Foreskin keratinocyte (primary cell): ENCODE measurements at places on chromosomes 1 and 21.

GRCh38 chr1:38860454-38860795, 853 bp upstream of the RRAGC start:
- no peak for DNase-seq

- DNase-seq, result peak; percentile 55
Measured at GRCh38 chr1:221429264-221429663, 312.6 kb downstream of the DUSP10 start.

GRCh38 chr1:118337346-118337745, 152.3 kb upstream of the SPAG17 start:
- peak; percentile 61 for DNase-seq

DNA sequence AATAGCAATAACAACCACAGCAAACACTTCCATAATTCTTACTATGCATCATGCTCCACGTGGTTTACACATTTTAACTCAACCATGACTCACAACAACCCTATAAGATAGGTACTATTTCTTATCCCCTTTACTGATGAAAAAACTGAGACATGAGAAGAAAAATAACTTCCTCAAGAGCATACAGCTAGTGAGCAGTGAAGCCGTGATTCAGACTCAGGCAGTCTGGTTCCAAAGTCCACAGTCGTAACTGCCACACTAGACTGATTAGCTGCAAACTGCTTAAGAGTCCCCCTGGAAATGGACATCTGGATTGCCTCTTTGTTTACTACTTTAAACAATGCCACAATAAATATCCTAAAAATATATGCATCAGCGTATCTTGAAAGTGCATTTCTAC, 55.7 kb downstream of the PLD5 start:
- no peak for DNase-seq

DNA sequence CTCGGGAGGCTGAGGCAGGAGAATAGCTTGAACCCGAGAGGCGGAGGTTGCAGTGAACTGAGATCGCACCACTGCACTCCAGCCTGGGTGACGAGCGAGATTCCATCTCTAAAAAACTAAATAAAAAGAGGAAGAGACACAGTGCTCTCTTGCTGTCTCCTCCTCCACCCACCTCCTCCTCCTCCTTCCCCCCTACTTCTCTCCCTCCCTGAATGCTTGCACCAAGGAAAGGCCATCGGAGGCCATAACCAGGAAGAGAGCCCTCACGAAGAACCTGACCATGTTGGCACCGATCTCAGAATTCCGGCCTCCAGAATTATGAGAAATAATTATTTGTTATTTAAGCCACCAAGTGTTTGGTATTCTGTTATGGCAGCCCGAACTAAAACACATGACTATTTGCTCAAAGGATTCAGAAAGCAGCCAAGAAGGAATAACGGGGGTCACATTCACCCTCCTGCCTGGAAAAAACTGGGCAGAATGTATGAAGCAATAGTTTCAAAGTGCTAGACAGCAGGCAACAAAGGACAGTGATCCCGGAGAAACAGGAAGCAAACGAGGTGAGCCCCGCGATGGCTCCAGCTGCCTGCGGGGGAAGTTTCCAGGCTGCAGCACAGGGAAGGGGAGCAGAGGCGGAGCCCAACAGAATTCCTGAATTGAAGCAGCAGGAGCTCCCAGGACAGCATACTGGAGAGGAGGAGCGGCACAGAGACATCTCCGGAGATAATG, 35.8 kb downstream of the LDLRAD1 start:
- DNase-seq, result peak; percentile 28
